ENCODE measurements at places on chromosomes 5 and 9.

GRCh38 chr5:77663090-77663863 is 24.8 kb upstream of the OTP start:
- no peak for DNase-seq

DNA sequence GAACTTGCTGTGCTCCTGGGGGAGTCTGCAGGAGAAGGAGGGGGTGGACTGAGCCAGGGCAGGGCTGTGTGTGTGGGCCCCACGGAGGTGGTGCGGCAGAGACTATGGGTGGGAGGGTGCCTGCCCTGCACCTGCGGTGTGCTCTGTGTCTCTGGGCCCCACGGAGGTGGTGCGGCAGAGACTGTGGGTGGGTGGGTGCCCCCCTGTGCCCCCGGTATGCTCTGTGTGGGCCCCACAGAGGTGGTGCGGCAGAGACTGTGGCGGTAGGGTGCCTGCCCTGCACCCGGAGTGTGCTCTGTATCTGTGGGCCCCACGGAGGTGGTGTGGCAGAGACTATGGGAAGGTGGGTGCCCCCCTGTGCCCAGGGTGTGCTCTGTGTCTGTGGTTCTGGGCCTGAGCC is 103.7 kb downstream of the EHMT1 start:
- DNase-seq: no peak

GRCh38 chr5:10652606-10653005 is 88.7 kb downstream of the ANKRD33B start:
- no peak for DNase-seq

DNA sequence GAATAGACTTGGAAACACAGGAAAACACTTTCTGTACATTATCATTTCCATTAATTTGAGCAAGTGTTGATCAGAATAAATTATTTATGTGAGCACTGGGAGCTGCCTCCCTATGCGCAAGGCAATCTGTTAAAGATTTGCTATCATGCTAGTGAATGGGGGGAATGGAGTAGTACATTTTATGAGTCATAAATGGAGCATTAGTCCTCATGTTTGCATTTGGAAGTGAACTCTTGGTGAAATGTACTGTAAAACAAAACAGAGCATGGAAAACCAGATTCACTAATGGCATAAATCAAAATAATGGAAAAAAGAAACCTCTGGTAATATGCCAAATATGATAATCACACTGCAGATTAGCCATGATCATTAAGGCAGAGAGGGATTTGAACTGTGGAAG is 40.5 kb upstream of the TMC1 start:
- DNase-seq: no peak

DNA sequence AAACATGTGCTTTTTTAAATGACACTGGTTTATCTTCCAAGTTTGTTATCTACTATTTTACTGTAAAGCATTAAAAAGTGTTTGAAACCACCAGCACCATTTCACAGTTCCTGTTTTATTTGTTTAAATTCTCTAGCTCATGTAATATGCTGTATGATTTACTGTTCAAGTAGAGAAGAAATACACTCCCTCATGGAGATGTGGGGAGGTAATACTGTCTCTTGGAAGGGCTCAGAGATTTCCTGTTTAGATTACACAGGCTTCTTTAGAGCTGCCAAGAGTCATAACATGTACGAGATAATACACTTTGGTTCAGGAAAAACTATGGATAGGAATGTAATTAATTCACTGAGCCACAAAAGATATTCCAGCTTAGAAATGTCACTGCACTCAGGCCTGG is 135.0 kb upstream of the CCDC152 start:
- no peak for DNase-seq

- no peak for DNase-seq
Observed at GRCh38 chr5:107322936-107323335, 347.8 kb downstream of the EFNA5 start.

DNA sequence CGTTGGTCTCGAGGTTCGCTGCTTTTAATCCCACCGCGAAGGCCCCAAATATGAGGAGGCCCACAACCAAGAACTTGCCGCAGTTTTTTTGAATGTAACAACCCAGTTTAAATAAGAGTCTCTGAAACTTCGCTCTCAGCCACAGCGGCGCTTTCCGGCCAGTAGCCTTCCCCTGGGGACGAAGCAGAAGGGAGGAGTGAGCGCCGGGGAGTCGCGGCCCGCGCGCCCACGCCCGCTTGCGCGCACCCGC is 10.4 kb downstream of the PTCH1 start:
- DNase-seq: peak; percentile 65

- peak; percentile 66 for DNase-seq
Observed at GRCh38 chr5:128844354-128844923, 120.8 kb upstream of the SLC27A6 start.

GRCh38 chr9:114627553-114627952 is 16.5 kb downstream of the TMEM268 start:
- DNase-seq: no peak

DNA sequence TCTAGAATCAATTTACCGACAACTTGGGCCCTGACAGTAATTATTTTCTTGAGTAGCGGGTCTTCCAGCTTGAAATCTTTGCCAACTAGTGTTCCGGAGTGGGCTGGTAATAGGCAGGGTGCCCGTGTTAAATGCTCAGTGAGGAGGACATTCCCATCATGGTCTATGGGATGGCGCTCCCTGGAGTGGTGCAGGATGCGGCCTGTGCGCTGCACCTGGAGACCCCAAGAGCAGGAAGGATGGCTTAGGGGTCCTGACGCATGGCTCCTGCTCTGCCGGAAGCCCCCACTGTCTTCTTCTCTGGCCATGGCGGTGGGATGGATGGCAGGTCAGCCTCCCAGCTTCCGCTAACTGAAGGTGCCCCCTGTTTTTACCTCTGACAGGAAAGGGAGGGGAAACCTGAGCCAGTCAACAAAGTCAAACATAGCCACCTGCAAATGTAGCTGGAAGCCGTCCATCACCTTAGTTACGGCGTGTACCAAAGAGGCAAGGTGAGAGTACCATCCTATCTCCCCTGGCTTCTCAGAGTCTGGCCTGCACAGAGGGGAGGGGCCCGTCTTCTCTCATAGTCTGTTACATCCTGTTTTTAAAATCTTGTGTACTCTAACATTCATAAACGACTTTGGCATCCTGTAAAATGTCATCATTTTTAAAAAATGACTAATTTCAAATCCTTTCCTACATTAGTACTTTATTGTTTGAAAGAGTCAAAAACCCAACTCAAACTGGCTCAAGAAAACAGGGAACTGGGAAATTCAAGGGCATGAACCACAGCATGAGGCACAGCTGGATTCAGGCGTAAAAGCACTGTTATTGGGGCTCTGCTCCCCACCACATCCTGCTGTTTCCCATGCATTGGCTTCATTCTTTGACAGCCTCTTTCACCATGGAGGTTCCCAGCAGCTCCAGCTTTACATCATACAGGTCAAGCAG is 28.5 kb upstream of the UNC5A start:
- DNase-seq: no peak

DNA sequence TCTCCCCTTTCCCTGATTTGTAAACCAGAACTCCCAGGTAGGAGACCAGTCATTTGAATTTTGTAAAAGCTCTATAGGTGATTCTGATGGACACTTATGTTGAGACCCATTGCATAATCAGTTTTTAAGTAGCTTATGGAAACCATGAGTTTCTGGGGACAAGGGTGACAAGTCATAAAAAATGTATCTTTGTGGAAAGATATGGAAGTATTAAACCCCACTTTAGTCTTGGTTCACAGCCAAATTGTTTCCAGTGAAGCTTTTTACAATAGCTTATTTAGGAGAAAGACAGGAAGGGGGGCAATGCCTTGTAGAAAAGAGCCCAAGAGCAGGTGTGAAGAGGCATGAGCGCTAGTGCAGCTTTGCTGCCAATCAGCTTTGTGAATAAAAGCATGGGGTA is 453 bp upstream of the CCL28 start:
- no peak for DNase-seq

- no peak for DNase-seq
Observed at GRCh38 chr9:135036861-135037465, 50.5 kb upstream of the OLFM1 start.

DNA sequence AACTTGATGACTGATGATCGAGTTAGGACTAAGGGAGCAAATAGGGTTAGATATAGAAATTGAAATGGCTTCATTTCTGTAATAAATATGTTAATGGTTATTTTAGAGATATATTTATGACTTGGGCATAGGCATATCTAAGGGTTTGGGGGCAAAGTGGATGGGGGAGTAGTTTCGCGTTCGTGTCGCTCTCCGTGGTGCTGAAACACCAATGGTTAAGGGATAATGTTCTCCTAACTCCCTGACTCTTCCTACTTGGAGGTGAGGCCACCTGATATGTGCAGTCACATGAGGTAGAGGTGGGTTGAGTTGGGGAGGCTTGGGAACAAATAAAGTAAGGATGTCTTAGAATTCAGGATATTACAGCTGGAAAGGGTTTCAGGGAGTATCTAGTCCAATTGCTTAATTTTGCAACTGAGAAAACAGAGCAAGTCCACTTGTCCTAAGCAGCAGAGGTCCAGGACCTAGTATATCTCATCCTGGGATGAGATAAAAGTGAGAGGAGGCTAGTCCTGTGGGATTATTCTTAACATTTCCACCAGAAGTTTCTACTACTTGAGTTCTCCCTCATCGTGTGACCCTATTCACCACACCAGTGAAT is 44.0 kb upstream of the MAP1B start:
- no peak for DNase-seq

DNA sequence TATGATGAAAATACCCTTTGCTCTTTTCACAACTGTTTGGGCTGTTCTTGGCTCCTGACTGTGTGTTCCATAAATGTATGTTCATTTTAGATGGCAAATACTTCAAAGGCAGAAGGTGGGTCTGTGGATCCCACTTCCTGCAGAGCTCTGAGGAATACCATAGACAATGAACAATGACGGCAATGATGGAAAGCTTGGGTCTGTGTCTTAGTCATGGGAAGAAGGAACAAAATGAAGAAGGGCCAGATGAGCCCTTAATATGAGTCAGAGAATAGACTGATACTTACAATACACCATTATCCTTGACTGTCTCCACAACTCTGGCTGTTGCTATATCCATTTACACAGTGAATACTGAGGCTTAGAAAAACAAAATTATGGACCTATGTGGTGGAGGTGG is 126.0 kb downstream of the SLIT3 start:
- no peak for DNase-seq

GRCh38 chr5:95284572-95285408 is at the start of gene MCTP1:
MCTP1 (minus strand) TSS chr5:95285094.
- DNase-seq: peak; percentile 9

DNA sequence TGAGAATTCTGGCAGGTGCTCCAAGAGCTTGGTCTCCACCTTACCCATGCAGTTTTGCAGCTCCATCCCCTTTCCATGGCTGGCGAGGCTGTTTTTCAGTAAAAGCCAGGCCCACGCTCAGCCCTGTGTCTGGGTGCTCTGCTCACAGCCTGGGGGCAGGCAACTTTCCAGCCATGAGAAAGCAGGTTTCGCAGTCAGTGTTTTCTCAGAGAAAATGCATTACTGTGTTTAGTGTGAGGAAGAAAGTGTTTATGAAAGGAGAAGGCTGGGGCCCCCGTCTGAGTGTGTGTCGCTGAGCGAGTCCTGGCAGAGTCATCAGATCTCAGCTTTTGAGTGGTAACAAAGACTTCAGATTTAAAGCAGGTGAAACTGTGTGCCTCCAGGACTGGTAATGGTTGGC is 248.1 kb downstream of the IRX1 start:
- DNase-seq: peak; percentile 5

DNA sequence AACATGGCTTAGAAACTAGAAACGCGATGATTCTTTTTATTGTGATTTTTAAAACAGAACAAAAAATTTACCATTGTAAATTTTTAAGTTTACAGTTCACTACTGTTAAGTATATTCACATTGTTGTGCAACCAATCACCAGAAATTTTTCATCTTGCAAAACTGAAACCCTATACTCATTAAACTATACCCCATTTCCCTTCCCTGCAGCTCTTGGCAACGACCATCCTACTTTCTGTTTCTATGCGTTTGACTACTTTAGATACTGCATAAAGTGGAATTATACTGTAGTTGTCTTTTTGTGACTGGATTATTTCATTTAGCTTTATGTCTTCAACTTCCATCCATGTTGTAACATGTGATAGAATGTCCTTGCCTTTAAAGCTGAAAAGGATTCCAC is 52.5 kb downstream of the SPOCK1 start:
- no peak for DNase-seq

GRCh38 chr5:68315679-68316271 is 100.2 kb downstream of the PIK3R1 start:
- no peak for DNase-seq

GRCh38 chr9:104861397-104861796 is 66.6 kb downstream of the ABCA1 start:
- DNase-seq: no peak

GRCh38 chr5:93580927-93581445 is at the start of gene NR2F1-AS1:
NR2F1-AS1 (minus strand) TSS chr5:93581219.
- DNase-seq: no peak

GRCh38 chr5:181138258-181138657 is 7.3 kb upstream of the OR2V1 start:
- no peak for DNase-seq

DNA sequence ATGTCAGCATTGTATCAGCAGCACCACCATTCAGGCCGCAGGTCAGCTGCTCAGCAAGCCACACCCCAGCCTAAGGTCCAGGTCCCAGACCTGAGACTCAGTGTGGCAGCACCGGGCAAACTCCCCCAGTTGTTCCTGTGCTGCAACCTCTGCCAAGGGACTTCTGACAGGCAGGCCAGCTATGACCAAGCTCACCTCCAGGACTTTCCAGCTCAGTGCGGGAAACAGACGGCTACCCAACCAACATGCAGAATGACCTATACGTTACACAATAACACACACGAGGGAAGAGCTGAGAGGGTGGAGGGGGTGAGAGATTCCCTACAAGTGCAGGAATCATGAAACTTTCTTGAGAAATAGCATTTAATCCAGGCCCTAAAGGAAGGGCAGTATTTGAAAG is 143.7 kb downstream of the FSTL4 start:
- no peak for DNase-seq

- no peak for DNase-seq
Observed at GRCh38 chr9:116027951-116028350, 125.6 kb upstream of the PAPPA start.

- no peak for DNase-seq
Observed at GRCh38 chr9:37236822-37237221, 116.4 kb downstream of the ZCCHC7 start.

- no peak for DNase-seq
Observed at GRCh38 chr9:37700900-37701299, 50.1 kb downstream of the FRMPD1 start.

- no peak for DNase-seq
Observed at GRCh38 chr9:121852651-121853616, 201.5 kb downstream of the DAB2IP start.

- DNase-seq: no peak
Observed at GRCh38 chr5:40690267-40690666, 10.6 kb downstream of the PTGER4 start.

- DNase-seq: no peak
Observed at GRCh38 chr9:91790917-91791316, 159.1 kb downstream of the ROR2 start.

- DNase-seq: no peak
Observed at GRCh38 chr9:104963076-104963475, 35.1 kb upstream of the ABCA1 start.

- DNase-seq: peak; percentile 30
Observed at GRCh38 chr9:123724211-123724796, 205.6 kb downstream of the DENND1A start.

DNA sequence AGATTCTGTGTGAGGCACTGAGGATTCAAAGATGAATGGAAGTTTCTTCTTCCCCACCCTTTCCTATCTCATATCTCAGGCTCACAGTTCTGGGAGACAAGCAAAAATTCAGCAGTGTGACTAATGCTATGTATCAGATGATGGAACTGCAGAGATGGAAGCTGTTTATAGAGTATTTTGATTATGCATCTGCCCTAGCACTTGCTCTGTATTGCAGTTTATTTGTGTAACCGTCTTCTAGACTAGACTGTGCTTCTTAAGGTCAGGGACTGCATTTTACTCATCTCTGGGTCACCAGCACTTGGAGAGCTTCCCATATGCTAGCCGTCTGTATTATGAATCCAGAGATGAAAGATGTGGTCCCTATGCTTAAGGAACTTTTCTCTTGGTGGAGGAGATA is 12.6 kb downstream of the CAVIN4 start:
- DNase-seq: no peak

Measured in midbrain (tissue), 1 donor.